ENCODE measurements at places on chromosomes 12 and 14.

GRCh38 chr12:114316076-114316475 is 89.9 kb downstream of the TBX5 start:
- DNase-seq: no peak

GRCh38 chr12:26976687-26977086 is 37.5 kb downstream of the TM7SF3 start:
- DNase-seq: no peak

DNA sequence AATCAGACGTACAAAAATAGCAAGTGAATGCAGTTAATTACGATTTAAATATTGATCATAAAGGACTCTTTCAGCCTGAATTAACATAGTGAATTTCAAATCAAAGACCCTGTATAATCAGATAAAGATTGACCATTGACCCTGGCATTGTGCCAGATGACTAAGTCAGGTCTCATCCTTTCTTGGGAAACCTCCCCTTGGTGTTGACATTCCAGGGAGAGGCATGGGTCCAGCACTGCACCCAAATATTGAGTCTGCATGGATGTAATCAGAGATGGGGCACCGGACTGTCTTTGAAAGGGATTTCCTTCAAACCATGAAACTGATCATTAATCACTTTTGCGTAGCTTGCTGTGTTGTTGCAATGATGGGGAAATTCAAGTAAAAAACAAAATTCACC is 1138.2 kb downstream of the BCL11B start:
- no peak for DNase-seq

DNA sequence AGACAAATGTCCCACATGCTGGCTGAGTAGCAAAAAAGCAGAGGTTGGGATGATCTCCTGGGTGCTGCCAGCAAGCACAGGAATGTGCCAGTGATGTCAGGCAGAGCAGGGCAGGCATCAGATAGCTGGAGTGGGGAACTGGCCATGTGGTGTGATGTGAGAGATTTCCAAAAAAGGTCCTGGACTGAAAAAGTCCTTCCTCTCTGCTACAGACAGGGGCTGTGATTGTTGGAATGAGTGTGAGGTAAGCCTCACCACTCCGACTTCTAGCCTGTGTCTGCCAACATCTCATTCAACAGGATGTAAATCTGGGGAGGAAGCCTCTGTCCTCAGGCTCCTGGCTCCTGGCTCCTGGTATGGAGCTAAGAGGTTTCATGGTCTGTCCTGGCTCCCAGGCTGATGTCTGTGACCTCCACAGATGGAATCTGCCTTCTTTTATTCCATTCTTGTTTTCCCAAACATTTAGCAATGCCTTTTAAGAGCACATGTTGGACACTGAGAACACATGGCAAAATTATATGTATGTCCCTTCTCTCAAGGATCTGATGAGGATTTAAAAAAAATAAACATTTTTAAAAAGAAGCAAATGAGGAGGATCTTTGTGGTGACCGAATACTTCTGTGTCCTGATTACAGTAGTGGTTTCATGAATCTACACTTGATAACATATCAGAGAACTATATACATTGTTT is 50.1 kb upstream of the STK38L start:
- no peak for DNase-seq

GRCh38 chr14:76324133-76324532 is 51.8 kb upstream of the ESRRB start:
- no peak for DNase-seq

DNA sequence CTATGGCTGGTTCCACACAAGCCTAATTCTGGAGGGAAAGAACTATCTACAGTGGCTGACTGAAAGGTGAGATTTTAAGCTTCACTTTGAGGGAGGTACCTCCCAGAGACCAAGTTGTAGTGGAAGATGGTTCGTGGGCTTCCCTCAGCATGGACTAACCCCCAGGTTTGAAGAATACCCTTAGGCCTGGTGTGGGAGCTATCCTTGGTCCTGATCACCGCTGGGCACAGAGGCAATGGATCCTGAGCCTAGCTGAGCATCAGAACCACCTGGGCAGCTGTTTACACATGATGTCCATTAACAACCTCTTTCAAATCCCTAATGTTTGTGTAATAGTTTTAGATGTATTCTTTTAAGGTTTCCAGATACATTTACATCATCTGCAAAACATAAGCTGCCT is 10.3 kb downstream of the DAO start:
- no peak for DNase-seq

DNA sequence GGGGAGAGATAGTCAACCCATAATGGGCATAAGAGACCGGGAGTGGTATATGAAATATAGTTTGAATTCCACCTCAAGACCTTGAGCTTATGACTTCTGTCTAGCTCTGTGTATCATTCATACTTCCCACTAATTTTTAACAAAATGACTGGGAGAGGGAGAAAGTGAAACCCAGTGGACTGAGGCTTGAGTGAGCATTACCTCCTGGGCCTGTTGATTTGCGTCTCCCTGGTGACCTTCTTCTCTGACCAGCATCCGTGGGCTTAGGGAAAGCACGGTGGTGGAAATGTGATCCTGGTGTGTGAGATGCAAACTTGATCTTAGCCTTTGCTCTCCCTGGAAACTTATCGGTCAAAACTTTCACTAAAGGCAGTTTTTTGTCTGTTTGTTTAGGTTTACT is 207.9 kb upstream of the BCL2L14 start:
- no peak for DNase-seq

DNA sequence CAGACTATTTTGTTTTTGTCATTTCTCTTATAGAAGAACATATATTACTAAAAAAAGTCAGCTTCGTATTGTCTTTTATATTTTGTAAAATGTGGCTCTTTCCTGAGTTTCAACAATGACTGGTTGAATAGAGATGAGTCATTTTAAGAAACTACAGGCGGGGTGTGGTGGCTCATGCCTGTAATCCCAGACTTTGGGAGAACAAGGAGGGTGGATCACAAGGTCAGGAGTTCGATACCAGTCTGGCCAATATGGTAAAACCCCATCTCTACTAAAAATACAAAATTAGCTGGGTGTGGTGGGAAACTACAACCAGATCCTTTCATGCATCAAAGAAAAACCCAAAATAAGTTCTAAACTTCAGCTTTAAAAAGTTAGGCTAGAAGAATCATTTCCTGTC is 28.8 kb downstream of the HECTD4 start:
- DNase-seq: no peak

GRCh38 chr12:66620688-66621087 is 58.2 kb downstream of the GRIP1 start:
- no peak for DNase-seq

GRCh38 chr14:37057776-37058175 is 114.6 kb downstream of the SLC25A21 start:
- DNase-seq: no peak

- DNase-seq: no peak
Observed at GRCh38 chr12:19641235-19642080, 202.2 kb downstream of the AEBP2 start.

- no peak for DNase-seq
Observed at GRCh38 chr12:28958553-28959195, 190.4 kb upstream of the FAR2 start.

GRCh38 chr12:62466018-62466593 is 520 bp upstream of the MON2 start:
- DNase-seq: peak; percentile 1

GRCh38 chr14:100135073-100135472 is 24.4 kb downstream of the DEGS2 start:
- no peak for DNase-seq

DNA sequence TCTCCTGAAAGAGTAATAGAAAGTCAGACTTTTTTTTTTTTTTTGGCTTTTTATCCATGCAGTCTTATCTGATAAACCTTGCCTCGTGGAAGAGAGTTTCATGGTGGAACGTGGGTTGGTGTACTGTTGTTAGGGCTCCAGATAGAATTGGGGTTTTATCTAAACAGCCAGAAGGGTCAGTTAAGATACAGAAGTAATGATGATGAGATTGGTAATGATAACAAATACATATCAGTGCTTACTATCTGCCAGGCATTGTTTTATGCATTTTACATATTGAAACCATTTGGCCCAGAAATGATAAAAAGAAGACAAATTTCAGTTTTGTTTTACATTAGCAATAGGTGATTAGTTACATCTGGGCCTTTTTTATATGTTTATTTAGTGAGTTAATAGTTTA is 372.8 kb upstream of the PRICKLE1 start:
- no peak for DNase-seq

DNA sequence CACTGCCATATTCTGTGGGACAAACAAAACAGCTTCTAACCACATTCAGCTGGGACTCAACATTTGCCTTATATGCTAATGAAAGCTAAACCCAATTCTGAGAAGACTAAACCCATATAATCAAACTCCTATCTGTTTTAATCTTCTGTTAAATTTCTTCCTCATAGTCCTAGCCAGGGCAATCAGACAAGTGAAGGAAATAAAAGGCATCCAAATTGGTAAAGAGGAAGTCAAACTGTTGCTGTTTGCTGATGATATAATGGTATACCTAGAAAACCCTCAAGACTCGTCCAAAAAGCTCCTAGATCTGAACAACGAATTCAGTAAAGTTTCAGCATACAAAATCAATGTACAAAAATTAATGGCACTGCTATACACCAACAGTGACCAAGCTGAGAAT is 157.1 kb downstream of the PHLDA1 start:
- DNase-seq: no peak

DNA sequence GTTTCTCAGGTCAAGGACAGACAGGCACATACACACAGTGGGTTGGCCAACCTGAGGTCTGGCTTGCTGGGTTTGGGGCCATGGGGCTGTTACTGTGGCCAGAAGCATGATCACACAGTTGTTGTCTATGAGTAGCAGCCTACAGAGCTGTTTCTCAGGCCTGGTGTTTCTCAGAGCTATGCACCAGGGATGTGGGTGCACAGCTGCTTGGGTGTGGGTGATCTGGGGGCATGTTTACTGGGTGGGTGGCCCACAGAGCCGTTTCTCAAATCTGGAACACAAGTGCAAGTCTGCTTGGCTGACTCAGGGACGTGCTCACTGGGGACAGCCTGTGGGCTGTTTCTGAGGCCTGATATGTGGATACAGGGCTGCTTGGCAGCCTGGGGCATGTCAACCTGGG is 23.1 kb upstream of the PALS1 start:
- DNase-seq: no peak

DNA sequence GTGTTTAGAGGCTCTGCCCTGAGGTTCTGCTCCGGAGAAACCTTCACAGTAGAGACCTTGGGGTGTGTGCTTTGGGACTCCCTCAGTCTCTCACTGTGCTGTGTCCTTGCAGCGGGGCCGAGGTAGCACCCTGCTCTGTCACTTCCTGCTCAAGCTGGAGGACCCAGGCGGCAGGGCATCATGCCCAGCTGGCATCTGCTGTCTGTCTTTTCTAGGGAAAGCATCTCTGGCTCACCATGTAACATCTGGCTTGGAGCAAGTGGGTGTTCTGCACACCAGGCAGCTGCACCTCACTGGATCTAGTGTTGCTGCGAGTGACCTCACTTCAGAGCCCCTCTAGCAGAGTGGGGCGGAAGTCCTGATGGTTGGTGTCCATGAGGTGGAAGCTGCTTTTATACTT is 124.5 kb downstream of the ESRRB start:
- DNase-seq: no peak

DNA sequence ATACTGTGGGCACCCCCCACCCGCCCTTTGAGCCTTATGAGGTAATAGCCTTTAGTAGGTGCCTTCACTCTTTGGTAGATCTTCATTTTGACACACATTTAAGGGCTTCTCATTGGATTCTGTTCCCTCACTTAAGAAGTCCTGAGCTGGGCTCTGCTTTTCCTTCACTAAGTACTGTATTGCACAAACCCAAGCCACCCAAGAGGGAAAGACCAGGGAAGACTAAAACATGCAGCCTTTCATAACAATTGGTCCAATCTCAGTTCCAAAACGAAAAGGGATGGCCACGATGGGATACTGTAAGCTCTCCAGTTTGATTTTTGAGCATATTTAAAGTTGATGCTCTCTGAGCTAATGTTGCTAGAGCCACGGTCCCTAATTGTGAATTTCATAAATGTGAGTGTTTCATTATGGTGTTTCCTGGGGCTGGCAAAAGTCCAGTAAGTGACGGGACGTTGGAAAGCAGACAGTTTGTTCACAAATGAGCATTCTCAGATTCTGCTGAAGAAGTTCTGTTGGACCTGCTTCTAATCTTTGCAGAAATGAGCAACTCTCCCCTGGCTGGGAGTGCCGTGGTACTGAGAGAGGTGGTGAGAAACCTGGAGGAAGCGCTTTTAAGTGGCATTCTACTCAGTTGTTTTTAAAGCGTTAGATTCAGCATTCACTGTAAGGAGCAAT is 9.4 kb downstream of the SSPN start:
- DNase-seq: no peak

DNA sequence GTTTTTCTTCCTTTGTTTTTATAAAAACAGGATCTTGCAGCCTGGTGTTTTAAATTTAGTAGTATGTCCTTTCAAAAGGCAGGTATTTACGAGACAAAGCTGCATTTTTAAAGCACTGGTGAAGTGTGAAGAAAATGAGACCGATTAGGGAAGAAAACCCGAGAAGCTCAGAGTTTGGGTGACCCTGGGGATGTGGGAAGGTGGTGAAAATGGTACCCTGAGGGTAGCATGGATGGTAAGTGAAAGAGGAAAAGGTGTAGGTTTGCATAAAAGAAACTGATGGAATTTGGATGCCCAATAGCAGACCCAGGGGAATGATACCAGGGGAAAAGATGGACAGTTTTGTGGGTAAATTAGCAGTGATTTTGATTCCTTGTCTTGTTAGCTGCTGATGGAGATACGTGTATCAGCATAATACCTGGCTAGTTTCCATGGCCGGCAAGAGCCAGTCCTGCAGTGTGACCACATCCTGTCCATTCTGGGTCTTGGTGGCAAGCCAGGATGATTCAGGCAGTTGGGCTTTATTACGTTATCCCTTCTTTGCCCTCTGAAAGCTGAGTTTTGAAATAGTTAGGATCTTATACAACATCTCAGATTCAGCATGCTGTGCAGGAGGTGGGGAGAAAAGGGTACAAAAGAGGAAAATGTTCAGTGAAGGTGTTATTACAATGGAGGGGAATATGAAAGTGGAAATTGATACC is 8.9 kb downstream of the BICD1 start:
- no peak for DNase-seq

DNA sequence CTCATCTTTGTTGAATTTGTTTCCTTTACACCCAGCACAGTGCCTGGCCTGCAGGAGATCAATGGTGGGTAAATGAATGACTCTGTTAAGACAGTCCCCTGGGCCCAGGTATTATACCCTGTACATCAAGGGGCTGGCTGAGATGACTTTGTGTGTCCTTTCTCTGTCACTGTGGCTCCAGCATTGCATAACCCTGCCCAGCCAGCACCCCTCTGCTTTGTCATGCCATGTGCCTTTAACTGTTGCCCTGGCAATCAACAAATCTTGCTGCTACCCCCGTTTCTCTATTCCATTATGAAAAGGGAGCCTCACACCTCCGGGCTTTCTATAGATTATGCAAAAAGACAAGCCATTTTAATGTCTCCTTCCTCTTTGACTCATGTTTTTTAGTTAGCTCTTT is 7.6 kb upstream of the FLVCR2 start:
- no peak for DNase-seq

- DNase-seq: peak; percentile 45
Observed at GRCh38 chr14:92613008-92613658, 99.6 kb downstream of the RIN3 start.

- DNase-seq: no peak
Observed at GRCh38 chr12:131815131-131815530, 13.1 kb upstream of the MMP17 start.

All from central memory CD4-positive, alpha-beta T cell (primary cell).